CD4-positive, alpha-beta T cell treated with Interleukin-4 for 4 hours (primary cell): ENCODE measurements at places on chromosomes 6 and 20.

DNA sequence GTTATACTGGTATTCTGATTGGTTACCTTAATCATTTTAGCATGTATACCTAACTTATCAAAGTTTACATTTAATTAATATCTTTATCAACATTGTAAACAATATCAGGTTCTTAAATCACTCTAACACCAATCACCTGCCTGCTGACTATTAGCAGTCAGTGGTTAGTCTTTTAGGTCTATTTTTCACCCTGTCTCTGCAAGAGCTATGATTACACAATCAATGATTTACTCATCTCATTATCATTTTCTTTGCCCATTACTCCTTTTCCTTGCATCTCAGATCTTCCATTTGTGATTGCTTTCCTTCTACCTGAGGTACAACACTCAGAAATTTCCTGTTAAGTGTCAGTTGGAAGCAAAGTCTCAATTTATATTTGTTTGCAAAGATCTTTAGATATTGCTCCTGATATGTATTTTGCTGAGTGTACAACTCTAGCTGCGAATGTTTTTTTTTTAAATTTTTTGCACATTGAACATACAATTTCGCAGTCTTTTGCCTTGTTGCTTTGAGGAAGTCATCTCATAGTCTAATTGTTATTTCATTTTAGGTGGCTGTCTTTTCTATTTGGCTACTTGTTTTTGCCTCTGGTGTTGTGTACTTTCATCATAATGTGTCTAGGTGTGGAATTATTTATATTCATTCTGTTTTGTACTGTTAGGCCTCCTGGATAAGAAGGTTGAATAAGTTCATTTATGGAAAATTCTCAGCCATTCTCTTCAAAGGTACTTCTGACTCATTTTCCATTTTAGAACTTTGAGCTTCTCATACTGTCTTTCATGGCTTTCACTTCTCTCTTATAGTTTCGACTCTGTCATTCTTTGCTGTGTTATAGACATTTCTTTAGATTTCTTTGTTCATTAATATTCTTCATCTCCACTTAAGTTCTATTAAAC lies 104.9 kb upstream of the CEP162 start:
- no peak for DNase-seq

GRCh38 chr20:23782366-23782983 lies 31.7 kb upstream of the CST1 start:
- DNase-seq, result no peak

GRCh38 chr6:101907356-101908217 lies 514.1 kb downstream of the GRIK2 start:
- no peak for DNase-seq

GRCh38 chr20:44526129-44526528 lies 4.3 kb upstream of the SERINC3 start:
- no peak for DNase-seq

DNA sequence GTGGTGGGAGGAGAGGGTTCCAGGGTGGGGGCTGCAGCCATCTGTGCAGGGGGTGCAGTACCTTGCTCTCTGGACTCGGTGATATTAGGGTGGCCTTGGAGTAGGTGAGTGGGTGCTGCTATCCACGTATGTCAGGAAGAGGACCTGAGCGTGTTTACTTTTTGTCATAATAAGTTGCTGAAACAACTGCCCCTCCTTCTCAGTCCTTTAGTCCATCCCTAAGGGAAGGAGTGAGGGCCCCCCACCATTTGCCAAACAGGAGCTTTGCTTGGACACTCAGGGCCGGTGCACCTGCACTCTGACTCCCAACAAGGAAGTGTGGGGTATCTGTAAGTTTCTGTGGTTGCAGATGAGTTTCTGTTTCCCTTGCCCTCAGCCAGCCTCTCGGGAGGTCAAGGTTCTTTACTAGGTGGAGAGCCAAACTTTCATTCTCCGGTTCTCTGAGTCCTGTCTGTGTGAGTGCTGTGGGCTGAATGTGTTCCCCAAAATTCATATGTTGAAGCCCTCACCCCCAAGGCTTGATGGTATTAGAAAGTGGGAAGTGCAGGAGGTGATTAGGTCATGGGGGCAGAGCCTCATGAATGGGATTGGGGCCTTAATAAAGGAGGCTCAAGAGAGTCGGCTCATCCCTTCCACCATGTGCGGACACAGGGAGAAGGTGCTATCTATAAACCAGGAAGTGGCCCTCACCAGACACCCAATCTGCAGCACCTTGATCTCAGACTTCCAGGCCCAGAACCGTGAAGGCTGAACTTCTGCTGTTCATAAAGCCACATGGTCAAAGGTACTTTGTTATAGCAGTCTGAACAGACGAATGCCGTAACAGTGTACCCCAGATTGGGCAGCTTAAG lies 19.6 kb upstream of the CCR6 start:
- no peak for DNase-seq

DNA sequence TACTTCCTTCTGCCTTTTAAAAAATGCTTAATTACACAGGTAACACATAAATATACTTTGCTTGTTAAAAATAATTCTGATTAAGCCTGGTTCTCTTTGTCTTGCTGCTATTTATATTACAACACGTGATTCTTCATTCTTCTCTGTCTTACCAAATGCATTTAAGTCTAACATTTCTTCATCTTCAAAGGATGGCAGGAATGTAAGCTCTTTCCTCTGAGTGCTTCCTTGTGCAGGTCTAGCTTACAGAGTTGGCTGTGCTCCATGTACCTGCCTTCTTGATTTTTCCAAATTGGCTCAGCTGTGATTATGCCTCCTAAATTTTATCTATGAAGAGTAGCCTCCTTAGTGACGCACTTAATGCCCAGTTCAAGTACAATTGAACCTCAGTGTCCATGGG lies 44.4 kb downstream of the RNF144B start:
- no peak for DNase-seq

- DNase-seq, result no peak
Observed at GRCh38 chr6:78883651-78884050, 16.3 kb downstream of the IRAK1BP1 start.
